AG08395 (cell line): ENCODE measurements at places on chromosomes 11 and 22.

- no peak for DNase-seq
Observed at GRCh38 chr11:100719362-100719761, 32.3 kb downstream of the ARHGAP42 start.

DNA sequence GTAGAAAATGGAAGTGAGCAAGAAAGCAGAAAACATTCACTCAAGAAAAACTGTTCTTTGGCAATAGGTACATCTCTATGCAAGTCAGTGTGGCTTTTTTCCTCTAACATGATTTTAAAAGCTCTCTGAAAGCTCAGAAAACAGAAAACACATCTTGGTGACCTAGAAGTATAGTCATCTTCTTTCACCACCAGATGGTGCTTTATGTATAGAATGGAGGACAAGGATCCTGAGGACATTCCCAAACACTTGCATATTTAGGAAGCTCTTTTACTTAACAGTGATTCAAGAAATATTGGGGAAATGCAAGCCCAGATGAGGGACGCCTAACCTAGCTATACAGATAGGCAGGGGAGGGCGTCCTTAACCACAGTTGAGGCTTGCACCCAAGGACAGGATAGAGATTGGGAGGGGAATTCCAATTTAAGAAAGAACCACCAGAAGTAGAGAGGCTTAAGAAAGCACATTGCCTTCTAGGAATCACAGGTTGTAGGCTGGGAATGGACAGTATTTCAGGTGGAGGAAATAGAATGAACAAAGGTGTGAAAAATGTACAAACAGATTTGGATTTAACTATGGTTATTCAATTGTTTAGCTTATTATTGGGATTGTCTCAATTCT, 13.8 kb upstream of the CCDC81 start:
- peak; percentile 55 for DNase-seq

DNA sequence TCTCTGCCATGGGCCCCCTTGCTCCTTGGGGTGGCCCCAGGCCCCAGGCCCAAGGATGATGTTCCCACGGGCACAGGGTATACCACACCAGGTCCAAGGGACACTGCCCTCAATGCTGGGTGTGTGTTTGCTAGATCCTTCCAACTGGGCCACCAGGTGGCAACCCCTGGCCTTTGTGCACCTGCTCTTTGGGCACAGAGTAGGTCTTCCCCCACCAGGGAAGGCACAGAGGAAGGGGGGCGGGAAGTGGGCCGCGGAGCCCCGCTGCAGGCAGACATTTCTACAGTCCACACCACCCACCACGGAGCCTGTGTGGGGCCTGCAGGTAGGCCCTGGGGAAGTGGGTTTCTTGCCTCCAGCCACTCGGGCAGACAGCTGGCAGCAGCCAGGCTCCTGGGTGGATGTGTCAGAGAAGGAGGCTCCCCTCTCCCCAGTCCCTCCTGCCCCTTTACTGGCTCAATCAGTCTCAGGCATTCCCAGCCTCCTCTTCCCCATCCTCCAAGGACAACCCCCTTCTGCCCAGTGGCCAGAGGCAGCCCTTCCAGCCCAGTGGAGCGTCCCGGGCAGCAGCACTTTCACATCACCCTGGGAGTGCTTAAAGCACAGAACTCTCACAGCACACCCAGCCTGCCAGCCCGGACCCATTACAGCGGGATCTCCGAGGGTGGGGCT, 21.6 kb downstream of the MAFF start:
- no peak for DNase-seq

DNA sequence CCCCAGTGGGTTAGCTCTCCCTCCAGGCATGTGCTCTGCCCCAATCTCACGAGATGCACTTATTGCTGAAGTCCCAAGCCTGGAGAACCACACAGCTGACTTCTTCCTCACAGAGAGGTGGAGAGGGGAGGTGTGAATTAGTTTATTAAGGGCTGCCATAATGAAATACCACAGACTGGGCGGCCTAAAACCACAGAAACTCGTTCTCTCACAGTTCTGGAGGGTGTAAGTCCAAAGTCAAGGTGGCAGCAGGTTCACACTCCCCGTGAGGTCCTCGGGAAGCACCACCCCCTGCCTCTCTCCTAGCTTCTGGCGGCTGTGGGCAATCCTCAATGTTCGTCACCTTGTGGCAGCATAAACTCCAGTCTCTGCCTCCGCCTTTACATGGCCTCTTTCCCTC, 39.3 kb downstream of the TECTA start:
- no peak for DNase-seq

DNA sequence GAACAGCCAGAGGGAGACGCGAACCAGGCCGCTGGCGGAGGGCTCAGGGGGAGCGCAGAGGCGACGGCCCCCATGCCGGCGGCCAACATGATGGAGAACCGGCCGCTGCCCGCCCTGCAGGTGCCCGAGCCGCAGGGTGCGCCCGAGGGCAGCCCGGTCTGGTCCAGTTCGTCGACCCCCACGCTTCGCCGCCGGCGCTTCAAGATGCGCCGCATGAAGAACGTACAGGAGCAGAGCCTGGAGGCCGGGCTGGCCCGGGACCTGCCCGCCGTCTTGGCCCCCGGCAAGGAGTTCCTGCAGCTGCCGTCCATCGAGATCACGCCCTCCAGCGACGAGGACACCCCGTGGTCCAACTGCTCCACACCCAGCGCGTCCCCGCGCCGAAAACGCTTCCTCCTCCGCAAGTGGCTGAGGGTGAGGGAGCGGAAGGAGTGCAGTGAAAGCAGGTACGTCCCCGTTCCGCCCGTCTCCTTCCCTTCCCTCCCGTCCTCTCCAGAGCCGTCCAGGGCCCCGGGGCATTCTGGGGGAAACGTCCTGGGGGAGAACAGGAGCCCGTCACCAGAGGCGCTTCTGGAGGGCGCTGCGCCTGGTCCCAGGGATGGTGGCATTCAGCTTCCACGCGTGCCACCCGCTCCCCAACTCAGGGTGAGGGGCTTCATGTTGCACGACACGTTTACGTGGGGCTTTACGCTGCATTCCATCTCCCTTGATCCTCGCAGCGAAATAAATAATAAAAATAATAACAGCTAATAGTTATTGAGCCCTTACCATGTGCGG, 840 bp downstream of the GRAMD1B start:
- DNase-seq = peak; percentile 51

- no peak for DNase-seq
Observed at GRCh38 chr11:11816511-11817314, 25.1 kb upstream of the USP47 start.

DNA sequence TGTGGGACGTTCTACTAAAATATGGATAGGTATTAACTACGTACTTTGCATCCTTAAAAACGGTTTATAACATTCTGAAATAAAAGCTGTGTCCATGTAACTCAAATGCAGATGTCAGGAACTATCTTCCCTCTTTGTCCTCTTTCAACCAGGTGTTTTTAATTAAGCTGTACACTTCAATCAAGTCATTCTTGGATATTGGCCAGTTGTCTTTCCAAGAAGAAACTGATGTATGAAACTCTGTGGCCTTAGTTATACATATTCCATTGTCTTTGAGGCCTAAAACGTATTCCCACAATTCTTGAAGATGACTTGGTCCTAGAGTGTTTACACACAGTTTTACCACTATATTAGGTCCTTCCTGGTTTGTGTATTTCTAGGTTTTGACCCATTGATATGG, 249.0 kb upstream of the CNTN5 start:
- no peak for DNase-seq

- DNase-seq = no peak
Observed at GRCh38 chr11:72425053-72425980, 9.0 kb downstream of the CLPB start.

DNA sequence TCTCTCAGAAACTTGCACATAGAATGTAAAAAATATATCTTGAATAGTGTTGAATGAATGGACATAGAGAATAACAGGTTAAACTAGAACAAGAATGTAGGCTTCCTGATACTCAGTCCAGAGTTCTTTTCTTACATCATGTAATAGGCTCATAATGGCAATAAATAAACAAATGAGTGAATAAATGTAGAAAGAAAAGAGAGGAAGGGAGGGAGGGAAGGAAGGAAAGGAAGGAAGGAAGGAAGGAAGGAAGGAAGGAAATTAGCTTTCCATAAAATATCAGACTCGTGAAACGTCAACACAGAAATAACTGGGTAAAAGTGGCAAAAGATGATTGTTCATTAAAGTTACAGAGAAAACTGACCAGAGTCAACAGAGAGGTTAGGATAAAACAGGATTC, 2001.0 kb downstream of the LRRC4C start:
- no peak for DNase-seq

DNA sequence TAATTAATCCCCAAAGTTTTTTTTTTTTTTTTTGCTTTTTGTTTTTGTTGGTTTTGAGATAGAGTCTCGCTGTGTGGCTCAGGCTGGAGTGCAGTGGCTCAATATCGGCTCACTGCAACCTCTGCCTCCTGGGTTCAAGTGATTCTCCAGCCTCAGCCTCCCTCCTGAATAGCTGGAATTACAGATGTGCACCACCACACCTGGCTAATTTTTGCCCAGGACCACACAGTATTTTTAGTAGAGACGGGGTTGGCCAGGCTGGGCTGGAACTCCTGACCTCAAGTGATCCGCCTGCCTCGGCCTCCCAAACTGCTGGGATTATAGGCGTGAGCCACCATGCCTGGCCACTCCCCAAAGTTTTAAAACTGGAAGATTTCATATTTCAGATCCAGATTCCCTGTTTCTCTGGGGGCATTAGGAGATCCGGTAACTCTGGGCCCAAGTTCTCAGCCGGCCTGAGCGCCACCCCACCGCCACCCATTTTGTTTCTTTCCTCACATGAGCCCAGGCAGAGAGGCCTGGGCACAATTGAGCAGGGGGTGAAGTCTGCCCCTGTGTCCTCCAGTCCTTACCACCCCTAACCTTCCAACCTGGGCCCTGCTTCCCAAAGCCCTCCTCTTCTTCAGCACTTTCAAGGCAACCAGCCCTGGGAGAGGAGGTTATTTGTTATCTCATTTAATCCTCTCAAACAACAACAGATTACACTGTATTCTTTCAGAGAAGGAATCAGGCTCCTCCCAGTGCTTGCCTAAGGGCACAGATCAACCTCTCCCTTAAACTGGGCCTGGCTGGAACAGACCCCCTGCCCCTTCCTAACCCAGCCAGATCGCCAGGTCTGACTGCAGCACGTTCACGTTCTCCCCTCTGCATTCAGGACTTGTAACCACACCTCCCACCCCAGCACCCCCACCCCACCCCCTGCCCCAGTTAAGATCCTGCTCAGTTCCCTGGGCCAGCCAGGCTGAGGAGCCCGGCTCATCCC, 1.9 kb upstream of the CSNK1E start:
- DNase-seq = no peak

GRCh38 chr11:84800755-84801346, 826.3 kb downstream of the DLG2 start:
- peak; percentile 60 for DNase-seq

GRCh38 chr11:86726770-86727504, 54.5 kb upstream of the ME3 start:
- no peak for DNase-seq

- DNase-seq = no peak
Observed at GRCh38 chr11:23556163-23556750, 696.0 kb upstream of the CCDC179 start.

DNA sequence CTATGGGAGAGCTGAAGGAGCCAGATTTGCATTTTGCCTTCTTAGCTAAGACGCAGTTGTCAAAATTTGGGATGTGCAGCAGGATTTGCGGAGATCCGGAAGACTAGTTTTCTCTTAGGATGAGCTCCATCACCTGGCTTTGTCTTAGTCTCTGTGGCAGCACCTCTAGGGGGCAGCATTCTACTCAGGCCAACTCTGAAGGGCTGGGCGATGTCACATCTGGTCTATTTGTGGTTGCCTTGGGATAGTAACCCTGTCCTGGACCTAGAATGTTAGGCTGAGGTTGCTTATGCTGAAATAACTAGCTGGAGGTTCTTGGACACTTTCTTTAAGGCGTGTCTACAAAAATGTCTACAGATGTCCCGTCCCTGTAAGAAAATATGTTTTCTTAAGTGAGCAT, 116.2 kb downstream of the FAT3 start:
- DNase-seq = peak; percentile 19

DNA sequence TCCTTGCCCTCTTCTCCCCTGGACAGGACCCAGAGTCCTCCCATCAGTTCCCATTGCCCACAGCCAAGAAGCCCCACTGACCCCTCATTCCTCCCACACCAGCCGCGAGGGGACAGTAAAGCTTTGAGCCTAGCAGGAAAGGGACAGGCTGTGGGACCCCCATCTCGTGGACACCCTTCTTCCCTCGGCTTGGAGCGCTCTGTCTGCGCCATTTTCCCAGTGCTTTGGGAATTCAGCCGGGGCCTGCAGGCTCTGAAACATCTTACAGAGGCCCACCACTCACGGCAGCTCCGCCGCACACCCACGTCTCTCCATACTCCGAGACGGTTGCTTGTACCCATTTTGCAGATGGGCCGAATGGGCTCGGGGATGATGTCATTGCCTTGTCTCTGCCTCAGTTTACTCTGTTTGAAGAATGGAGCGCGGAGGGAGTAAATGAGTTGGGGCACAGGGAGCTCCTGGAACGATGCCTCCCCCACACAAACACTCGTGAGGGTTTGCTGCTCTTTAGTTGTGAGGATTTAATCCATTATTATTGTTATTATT, 447.7 kb downstream of the TBC1D22A start:
- no peak for DNase-seq

DNA sequence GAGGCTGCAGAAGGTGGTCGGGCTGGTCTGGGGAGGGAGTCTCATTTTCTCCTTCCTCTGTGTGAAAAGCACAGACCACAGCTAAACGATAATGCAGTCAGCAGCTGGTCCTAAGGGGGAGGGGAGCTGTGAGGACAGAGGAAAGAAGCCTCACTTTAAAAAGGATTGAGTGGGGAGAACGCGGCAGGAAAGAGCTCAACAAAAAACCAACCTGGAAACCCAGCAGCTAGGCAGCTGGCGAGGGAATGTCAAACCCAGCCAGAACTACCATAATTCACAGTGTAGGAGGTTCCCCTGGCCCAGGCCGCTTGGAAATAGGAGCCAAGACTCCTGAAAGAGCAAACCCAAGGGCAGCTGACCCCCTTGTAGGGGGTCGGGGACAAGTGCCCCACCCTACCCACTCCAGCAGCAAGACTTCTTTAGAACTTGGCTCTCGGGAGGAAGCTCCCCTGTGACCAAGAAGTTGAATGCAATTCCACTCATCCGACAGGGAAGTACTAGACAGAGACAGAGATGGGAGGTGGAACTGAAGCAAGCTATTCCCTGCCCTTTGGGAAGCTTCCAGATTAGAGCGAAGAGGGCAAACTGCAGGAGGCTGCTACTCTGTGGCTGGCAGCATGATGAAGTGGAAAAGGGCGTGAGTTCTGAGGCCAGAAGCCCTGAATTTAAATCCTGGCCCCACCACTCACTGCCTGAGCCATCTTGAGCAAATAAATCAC, 16.5 kb upstream of the DGKZ start:
- DNase-seq = no peak

GRCh38 chr11:2886191-2886894, 768 bp upstream of the CDKN1C start:
- DNase-seq = peak; percentile 32

- no peak for DNase-seq
Observed at GRCh38 chr11:117009905-117010605, 88.2 kb downstream of the SIK3 start.

DNA sequence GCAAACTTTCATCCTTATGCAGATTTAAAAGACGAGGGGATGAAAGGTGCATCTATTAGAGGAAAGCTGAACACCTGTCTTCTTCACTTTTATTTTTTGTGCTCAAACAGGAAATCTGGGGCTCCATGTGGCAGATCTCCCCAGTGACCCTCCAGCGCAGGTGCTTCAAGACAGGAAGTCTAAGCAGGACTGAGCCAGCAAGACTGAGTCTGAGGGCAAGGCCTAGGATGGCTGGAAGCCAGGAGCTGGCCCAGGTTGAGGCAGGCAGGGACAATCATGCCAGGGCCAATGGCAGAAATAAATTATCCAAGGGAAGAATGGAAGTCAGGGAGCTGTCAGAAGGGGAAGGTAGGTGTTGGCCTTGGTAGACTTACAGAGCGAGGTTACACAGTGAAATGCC, 101.1 kb upstream of the SPON1 start:
- no peak for DNase-seq

GRCh38 chr11:132047167-132047566, 676.8 kb downstream of the NTM start:
- no peak for DNase-seq
